ENCODE measurements at places on chromosomes 12 and 14. TPM values are rescaled to one million over a fixed set of nuclear protein-coding genes. Genes with fewer than 3 reads are reported as not detected.

DNA sequence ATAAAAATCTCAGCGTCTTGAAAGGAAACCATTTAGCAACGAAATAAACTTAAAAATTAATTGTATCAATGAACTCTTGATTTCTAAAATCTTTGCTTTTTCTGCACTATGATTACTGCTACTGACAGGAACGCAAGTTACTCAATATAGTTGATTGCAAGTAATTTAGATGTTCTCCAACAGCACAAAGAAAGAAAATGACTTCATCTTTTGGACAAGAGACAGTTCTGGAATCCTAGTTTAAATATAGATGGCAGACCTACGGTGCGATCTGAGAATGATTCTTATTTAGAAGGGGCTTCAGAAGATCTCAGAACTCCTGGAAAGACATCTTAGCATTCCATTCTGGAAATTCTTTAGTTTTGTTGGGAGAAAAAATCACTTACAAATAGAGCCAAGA is 1.4 kb upstream of the SUDS3 start:
- no peak for DNase-seq

The RFLNA gene
- 0.09 TPM for polyA plus RNA-seq

The AHNAK2 gene
- not detected for polyA plus RNA-seq

DNA sequence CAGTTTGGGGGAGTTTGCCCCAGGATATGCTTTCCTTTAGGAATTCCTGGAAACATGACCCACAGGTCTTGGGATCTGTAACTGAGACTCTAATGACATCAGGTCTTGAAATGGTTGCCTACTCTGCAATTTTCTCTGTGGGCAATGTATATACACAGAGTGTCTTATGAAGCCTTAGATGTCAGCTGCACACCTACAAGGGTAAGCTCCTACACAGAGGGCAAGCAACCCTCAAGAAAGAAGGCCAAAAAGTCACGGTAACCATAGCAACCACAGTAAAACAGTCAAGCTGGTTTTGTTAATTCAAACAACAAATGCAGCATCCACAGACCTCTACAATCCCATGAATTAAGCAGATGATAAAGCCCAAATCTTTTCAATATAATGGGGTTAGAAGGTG is 293.0 kb downstream of the SSPN start:
- no peak for DNase-seq

GRCh38 chr14:106837870-106838269 is 1311.5 kb downstream of the TMEM121 start:
- no peak for DNase-seq

The ACSM4 gene
- polyA plus RNA-seq = not detected

DNA sequence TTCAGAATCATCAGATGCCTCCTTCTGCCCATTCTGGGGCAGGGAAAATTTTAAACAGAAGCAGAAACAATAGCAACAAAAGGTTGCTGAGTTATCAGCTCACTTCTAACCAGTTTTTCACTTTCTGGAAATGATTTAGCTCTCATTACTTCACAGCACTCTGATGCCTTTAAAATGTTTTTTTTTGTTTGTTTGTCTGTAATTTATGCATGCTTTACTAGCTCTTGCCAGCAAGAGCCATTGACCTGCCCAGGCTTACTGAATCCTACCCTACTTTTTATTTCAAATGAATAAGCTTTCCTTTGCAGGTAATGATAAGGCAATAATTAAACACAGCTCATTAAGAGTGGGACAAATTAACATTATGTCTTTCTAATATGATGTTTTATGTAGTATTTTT is 466.1 kb upstream of the NOVA1 start:
- DNase-seq = no peak

DNA sequence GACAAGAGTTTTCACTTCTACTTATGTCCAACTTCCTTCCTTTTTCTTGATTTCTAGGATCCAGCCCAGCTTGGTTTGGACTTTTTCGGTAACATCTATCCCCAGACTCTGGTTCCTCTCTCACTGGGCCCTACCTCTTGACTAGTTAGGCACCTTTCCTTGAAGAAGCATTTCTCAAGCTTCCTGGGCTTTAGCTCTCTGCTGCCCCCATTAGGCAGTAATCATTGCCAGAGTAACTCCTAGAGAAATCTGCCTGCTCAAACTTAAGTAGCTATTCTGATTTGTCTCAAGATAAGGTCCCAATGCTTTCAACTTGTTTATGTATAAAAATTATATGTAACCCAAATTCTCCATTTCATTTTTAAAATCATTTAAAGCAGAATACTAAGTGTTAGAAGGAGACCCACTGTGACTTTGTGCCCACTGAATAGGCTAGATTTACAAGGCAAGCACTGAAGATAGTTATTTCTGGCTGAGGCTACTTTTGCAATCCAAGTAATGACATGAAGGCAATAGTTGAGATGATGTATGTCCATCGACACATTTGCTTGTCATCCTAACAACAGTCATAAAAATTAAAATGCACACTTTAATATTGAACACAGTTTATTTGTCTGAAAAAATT is 275.0 kb upstream of the G2E3 start:
- no peak for DNase-seq

GRCh38 chr12:70985850-70986249 is 65.3 kb upstream of the PTPRR start:
- no peak for DNase-seq

GRCh38 chr14:72828604-72829003 is 65.3 kb downstream of the DPF3 start:
- no peak for DNase-seq

DNA sequence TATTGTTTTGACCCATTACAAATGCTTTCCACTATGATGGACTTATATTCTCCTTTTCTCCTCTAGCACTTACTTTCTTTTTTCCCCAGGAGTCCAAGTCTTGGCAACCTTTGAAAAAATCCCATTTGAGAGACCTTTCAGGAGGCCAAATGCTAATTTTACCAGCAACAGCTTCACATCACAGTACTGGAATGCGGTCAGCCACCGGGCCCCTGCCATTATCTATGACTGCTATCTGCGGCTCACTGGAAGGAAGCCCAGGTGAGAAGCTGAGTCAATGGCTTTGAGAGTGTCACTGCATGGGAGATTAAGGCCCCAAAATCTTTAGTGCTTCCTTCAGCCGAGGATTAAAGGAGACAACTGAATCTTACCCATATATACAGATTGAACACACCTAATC is 64.2 kb downstream of the ERGIC2 start:
- no peak for DNase-seq

The NTF3 gene
- not detected for polyA plus RNA-seq

DNA sequence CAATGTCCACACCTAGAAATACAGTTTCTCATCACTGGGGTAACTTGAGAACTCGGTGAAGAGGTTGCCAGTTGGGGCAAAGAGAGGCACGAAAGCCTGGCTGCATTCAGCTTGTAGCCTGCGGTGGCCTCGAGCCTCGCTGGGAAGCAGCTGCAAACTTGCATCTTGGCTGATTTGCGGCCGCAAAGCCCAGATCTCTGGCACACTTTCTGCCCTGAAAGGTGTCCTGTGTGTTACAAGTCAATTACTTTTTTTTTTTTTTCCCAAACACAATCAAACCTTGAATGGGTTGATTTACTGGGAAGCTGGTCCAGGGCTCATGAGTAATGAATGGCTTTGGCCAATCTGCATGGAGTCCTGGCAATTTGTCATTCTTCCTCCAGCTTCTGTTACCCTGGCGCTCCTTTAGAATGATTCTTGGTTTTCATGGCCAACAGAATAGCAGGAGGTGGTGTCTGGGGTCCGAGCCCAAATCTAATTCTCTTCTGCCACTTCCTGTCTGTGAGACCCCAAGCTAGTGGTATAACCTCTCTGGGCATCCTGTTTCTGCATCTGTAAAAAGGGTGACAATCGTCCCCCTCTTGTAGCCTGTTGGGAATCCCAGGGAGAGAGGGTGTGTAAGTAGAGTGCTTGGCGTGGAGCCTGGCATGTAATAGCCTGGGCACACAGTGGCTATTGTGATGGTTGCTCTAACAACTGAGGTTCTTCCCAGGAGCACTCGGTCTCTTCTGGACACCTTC is 6.7 kb downstream of the BCL7A start:
- no peak for DNase-seq
